ENCODE measurements at places on chromosomes 5 and 9. TPM values are rescaled to one million over a fixed set of nuclear protein-coding genes. Genes with fewer than 3 reads are reported as not detected.

NUP214 gene
- 17.7 TPM for total RNA-seq

AK1 gene
- total RNA-seq: 100 TPM

HARS1 gene
- 41.6 TPM for total RNA-seq

PCDHA11 gene
- 0.36 TPM for total RNA-seq

IRGM gene
- total RNA-seq: not detected

GRCh38 chr5:170419643-170420042 is 30.5 kb upstream of the KCNMB1 start:
- H3K36me3 ChIP-seq: no peaks in the 10 kb centered on the region
- H3K27me3 ChIP-seq: peaks cover 32% of the 10 kb centered on the region
- H3K27ac ChIP-seq: no peak overlapping the region

GRCh38 chr5:43017428-43017815 is 22.7 kb downstream of the ANXA2R start:
- DNase-seq: peak; percentile 71
- H3K4me3 ChIP-seq: peak overlapping the region; percentile 84
- no peaks in the 10 kb centered on the region for H3K27me3 ChIP-seq
- peaks cover 24% of the 10 kb centered on the region for H3K4me1 ChIP-seq

- H3K4me1 ChIP-seq: peaks cover 8% of the 10 kb centered on the region
- no peak overlapping the region for H3K4me3 ChIP-seq
Observed at GRCh38 chr9:89442981-89443814, 54.7 kb downstream of the SEMA4D start.

DNA sequence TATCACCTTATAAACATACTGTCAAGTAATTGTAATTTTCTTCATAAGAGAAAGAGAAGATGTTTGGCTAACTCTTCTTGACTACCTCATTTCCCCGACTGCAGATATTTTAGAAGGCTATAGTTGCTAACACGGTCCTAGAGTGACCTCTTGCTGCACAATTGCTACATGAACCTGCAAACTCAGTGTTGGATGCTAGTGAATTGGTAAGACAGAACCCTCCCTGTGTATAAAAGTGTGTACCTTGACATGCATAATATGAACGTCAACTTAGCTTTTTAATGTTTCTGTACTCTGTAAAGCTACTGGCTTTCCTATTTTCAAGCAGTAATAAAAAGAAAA is 46.7 kb upstream of the CER1 start:
- H3K36me3 ChIP-seq: no peaks in the 10 kb centered on the region
- no peak overlapping the region for H3K4me3 ChIP-seq
- no peak for DNase-seq
- H3K27ac ChIP-seq: no peak overlapping the region
- H3K27me3 ChIP-seq: peaks cover 6% of the 10 kb centered on the region

- no peak overlapping the region for H3K4me3 ChIP-seq
- no peaks in the 10 kb centered on the region for H3K4me1 ChIP-seq
- H3K27ac ChIP-seq: no peak overlapping the region
- H3K36me3 ChIP-seq: no peaks in the 10 kb centered on the region
- peak; percentile 59 for DNase-seq
Observed at GRCh38 chr5:58075907-58076306, 384.0 kb downstream of the PLK2 start.

DNA sequence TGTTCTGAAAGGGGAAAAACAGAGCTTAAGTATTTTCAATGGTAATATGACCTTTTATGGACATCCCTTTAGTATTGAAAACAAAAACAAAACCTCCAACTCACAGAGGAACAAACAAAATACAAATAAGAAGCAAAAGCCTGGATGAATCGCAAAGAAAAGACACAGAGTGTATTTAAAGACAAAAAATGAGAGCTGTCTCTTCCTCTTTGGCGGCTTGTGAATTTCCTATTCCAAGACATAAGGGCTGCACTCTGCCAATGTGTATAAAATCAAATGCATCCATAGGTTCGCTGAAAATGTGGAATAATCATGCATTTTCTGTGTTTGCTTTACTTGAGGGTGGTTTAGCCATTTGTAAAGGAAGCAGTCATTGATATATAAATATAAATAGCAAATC is 739.3 kb upstream of the ZNF608 start:
- peaks cover 31% of the 10 kb centered on the region for H3K4me1 ChIP-seq
- no peak for DNase-seq
- H3K27ac ChIP-seq: peak overlapping the region; percentile 56
- H3K4me3 ChIP-seq: peak overlapping the region; percentile 21
- no peaks in the 10 kb centered on the region for H3K36me3 ChIP-seq

GRCh38 chr5:42547894-42548293 is 124.7 kb downstream of the GHR start:
- H3K27me3 ChIP-seq: no peaks in the 10 kb centered on the region
- no peak for DNase-seq
- H3K36me3 ChIP-seq: no peaks in the 10 kb centered on the region
- H3K27ac ChIP-seq: no peak overlapping the region
- no peaks in the 10 kb centered on the region for H3K4me1 ChIP-seq

GRCh38 chr5:135217669-135218485 is 181.2 kb downstream of the MACROH2A1 start:
- DNase-seq: peak; percentile 53
- no peaks in the 10 kb centered on the region for H3K27me3 ChIP-seq
